ENCODE measurements at places on chromosomes 1 and 21.
A peak's percentile ranks its signal among the peaks of the same experiment; 100 is the strongest.

- no peak for DNase-seq
Measured at GRCh38 chr1:212379366-212379765, 35.3 kb downstream of the PACC1 start.

GRCh38 chr1:36350659-36351226 lies 27.3 kb upstream of the EVA1B start:
- no peak for DNase-seq

DNA sequence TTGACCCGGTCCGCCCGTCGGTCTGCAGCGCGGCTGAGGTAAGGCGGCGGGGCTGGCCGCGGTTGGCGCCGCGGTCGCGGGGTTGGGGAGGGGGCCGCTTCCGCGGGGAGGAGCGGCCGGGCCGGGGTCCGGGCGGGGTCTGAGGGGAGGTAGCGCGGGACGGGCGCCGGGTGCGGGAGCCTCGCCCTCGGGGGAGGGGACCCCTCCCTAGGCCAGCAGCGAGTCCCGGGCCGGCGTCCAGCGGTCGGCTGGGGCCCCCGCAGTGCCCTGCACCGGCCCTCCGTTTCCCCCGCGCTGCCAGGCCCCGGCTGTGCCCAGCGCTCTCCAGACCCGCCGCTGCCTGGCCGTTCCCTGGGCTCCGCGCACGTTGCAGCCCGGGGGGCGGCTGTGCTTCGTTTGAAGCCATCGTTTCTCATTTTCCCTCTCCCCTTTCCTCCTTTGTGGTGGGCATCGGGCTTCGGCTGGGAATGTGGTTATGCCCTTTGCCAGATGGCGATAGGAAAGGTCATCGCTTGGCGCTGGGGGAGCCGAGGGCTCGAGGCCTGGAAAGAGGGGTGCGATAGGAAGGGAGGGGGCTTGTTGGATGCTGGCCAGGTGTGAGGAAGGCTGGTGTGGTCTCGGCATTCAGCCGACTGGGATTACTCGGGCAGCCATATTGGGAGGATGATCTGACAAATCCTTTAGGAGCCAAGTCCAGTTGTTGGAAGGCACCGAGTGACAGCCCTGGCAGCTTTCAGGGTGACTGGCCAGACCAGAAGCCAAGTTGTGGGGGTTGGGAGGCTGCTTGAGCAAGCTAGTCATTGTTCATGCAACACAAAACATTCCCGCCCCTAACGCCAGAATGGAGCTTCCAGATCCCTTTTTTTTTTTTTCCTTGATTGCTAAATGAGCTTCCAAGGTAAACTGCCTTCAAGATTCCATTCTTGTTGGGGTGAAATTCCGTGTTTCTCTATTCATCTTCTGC lies 753 bp downstream of the KIF1B start:
- peak; percentile 87 for DNase-seq

GRCh38 chr1:211579440-211580302 lies 710 bp upstream of the SLC30A1 start:
- no peak for DNase-seq

- no peak for DNase-seq
Measured at GRCh38 chr1:110420874-110421793, 13.6 kb upstream of the LAMTOR5 start.

- DNase-seq: no peak
Measured at GRCh38 chr1:23588749-23589548, 29.6 kb upstream of the ID3 start.

DNA sequence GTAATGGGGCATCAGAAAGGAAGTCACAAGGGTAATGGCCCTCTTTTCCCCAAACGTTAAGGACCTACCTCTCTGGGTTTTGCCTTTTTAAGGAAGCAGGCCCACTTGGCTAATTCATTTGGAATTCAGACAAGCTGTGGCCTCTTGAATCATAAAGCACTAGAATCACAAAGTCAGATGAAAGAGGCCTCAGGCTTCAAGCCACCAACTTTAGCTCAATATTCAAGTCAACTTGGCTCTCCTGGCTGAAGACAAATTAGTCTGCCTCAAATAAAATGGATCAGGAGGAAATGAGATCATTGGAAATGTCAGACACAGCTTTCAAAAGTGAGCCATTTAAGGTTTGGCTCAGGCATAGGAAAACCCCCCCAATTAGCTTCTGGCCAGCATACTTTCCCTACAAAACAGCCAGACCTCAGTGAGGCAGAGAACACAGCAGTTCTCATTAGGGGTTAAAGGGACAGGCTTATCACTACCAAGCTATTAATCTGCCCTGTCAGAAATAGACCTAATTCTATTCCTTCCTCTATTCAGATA lies 34.3 kb downstream of the SLC35D1 start:
- DNase-seq: peak; percentile 7

GRCh38 chr1:94886361-94886760 lies 40.5 kb downstream of the CNN3 start:
- no peak for DNase-seq

- DNase-seq: no peak
Measured at GRCh38 chr21:29749957-29750356, 189.8 kb downstream of the GRIK1 start.

DNA sequence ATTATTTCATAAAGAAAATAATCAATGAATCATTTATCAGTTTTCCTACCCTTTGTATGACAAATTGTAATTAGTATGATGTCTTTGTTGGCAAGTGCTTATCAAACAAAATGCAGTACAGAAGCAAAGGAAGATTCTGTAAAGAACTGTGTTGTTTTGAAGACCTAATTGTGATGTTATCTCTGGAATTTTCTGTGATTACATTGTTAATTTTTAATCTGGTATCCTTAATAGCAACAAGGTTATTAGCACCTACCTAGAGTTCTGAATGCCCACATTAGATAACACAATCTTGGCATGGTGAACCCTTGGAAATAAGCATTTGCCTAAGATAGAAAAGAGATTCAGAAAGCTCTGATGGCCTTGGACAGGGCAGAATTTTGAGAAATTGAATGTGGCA lies 274.1 kb upstream of the ST6GALNAC5 start:
- DNase-seq: no peak

DNA sequence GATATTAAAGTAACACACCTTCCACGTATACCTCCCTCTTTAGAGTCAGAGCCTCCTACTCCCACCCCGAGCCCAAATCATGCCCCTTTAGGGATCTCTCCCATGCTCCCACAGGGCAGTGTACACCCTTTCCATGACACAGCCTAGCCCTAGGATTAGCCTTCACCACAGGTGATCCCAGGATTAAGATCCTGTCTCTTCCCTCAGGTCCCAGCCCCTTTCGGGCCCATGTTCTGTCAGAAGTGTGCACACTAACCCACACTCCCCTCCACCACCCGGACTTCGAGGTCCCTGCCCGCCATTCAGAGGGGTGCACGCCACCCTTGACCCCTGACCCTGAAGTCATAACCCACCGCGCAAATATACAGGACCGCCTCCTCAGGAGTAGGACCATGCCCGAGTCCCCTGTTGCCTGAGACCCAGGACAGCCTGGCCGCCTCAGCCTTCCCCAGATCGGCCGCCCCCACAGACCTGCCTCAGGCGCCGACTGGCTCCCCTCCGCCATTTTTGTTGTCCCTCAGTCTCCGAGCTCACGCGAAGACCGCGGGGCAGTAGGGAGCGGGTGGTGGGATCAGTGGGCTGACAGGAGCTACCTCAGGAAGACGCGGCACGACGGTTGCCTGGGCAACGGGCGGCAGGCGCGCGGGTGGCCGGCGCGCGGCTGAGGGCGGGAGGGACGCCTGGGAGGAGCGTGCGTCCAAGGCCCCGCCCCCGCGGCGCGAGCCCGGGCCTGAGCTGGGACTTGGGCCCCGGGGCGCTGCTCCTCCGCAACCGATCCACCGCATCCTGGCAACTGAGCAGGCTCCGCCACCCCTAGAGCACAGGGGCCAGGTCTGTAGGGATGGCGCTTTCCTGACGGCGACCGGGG lies at the start of gene AGBL4:
AGBL4 (minus strand) TSS at position 663 of the 868 bp plus-strand sequence.
- peak; percentile 9 for DNase-seq
